ENCODE measurements at places on chromosomes 11 and 22.

GRCh38 chr11:36130401-36130800 is 158.8 kb downstream of the COMMD9 start:
- no peak for DNase-seq

DNA sequence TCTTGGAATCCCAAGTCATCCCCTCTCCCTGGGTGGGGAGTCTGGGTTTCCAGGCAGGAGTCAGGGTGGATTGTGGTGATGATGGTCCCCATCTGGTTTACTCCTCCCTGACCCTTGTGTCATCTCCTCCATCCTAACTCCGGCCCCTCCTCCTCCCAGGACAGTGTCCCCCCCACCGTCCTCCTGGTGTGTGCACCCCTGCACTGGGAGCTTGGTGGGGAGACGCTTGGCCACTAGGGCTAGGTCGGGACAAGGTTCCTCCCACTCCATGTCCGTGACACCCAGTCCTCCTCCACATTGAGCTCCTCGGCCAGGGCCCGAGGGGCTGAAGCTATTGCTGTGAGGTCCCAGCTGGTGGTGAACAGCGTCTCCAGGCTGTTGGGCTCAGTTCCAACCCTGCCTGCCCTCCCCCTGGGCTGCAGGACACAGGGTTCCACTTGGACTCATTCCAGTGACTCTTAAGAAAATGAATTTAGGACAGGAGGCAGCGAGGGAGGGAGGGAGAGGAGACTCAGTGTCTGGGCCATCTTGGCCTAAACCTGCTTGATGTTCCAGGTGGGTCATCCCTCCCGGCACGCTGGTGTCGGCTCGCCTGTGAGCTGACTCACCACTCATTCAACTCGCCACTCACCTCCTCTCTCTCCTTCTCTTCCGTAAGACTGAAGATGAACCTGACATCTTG is 433.2 kb downstream of the TBC1D22A start:
- DNase-seq = no peak

- DNase-seq = no peak
Observed at GRCh38 chr22:19719488-19720021, 3.8 kb upstream of the GP1BB start.

GRCh38 chr22:36977401-36977861 is 41.8 kb downstream of the TST start:
- no peak for DNase-seq

DNA sequence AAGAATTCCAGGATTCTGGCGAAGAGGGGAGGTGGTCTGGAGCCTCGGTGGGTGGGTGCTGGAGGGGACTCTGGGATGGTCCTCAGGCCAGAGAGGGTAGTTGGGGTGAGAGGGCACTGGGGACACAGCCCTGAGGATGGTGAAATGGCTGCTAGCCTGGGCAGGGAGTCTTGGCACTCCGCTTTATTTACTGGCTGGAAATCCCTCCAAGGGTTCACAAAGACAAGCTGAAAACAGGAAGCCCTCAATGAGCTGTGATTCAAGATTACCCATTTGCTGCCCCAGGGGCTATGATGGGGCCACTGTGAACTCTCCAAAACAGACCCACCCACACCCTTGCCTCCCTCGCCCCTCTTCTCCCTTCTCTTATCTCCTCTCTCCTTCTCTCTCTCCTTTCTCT is 71.9 kb downstream of the FBXO7 start:
- DNase-seq = no peak

- DNase-seq = no peak
Observed at GRCh38 chr11:87453531-87454089, 415.9 kb downstream of the TMEM135 start.

DNA sequence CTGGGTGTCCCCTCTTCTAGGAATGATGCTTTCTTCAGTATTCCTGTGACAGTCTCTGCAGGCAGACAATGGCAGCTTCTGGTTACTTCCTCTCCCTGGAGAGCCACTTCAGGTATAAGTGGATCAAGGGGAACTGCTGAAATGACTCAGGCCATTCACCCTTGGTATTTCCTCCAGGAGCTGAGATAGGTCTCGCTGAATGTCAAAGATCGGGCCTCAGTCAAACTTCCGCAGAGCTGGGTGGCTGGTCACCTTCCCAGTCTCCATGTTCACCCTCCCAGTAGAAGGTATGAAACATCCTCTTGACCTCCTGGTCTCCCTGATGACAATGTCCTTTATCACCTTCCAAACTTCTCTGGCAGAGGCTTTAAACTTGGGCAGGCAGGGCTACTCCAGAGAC is 1.8 kb upstream of the ANKK1 start:
- DNase-seq = no peak

DNA sequence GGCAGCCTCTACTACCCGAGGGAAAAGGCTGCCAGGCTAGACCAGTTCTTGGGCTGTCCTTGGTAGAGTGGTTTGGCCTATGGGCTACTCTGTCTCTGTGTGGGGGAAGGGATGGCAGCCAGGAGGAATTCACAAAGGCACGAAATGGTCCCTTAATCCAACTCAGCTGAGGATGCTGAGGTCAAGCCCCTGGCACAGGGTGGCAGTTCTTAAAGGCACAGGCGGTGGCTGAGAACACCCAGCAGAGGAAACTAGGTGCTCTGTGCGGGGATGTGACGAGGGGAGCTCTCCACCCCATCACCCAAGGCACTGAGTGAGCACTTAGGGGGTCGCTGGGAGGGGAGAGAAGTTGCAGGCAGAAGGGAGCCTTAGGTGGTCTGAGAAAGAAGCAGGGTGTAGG is at the start of gene MFRP:
TSS of gene MFRP (minus strand) at position 101 of the 400 bp plus-strand sequence. CDS start 192 bp downstream, outside the sequence.
- DNase-seq = no peak

- no peak for DNase-seq
Observed at GRCh38 chr11:78325274-78325781, 92.3 kb downstream of the GAB2 start.

All from AG04449 (cell line).